ENCODE measurements at places on chromosomes 13 and 19.

DNA sequence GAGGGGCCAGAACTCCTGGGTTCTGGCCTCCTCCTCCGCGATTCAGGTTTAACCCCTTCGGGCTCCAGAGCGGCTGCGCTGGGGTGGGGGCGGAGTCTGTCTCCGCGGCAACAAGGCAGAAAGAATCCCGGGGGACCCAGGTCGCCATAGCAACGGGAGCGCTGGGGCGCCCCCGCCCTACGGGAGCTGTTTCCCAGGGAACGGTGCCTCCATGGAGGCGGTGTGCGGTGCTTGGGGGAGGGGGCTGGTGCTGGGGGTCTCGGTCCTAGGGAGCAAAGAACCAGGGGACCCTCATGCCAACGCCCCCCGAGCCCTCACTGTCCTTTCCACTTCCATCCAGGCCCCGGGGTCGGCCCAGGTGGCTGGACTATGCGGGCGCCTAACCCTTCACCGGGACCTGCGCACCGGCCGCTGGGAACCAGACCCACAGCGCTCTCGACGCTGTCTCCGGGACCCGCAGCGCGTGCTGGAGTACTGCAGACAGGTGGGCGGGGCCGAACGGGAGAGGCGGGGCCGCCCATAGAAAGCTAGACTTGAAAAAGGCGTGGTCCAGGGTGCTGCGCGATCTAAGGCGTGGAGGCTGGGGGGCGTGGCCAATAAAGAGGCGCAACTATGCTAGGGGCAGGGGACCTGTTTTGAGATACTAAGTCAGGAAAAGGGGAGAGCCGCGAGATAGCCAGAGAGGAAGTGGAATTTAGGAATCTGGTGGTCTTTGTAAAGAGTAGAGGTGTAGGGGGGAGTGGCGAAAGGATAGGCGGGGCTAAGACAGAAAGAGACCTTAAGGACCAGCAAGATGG is 1.2 kb downstream of the APLP1 start:
- DNase-seq, result peak; percentile 91

DNA sequence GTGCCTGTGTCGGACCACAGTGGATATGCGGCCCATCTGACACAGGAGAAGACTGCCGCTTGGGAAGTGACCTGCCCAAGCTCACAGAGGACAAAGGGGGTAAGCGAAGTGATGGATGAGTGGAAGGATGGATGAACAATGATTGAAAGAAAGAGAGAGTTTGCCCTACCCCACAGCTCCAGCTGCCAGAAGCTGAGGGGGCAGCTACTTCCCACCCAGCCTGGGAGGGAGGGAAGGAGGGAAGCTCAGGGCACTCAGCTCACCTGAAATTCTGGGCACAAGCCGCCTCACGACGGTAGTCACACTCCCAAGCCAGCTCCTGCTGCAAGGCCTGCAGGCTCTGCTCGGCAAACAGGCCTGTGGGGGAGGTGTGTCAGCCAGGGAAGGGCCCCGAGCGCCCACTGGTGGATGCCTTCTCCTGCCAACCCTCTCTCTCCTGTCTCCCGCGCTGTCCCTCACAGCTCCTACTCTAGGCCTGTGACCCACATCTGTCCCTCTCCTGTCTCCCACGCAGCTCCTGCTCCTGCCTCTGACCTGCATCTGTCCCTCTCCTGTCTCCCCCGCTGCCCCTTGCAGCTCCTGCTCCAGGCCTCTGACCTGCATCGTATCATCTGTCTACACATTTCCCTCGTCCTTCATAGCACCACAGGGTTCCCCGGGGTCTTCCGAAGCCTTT is 12.0 kb upstream of the NUMBL start:
- DNase-seq, result no peak

GRCh38 chr13:26412936-26413716 is 144.4 kb upstream of the WASF3 start:
- DNase-seq, result no peak

GRCh38 chr13:44660050-44660449 is 83.9 kb upstream of the TSC22D1 start:
- DNase-seq, result no peak

- no peak for DNase-seq
Observed at GRCh38 chr13:111911121-111911720, 155.7 kb upstream of the SOX1 start.
